ENCODE measurements at places on chromosomes 16 and 17. TPM values are rescaled to one million over a fixed set of nuclear protein-coding genes. Genes with fewer than 3 reads are reported as not detected.

Gene CORO1A
- total RNA-seq: 5.6 TPM

Gene HASPIN
- total RNA-seq: 7.8 TPM

Gene MEOX1
- total RNA-seq: not detected

Gene GRAPL
- total RNA-seq: 37.7 TPM

Gene CACNG1
- total RNA-seq: not detected

Gene AANAT
- total RNA-seq: not detected

Gene ZNF771
- 14.7 TPM for total RNA-seq

Gene TEX19
- total RNA-seq: under 0.01 TPM

Gene SEPTIN1
- total RNA-seq: not detected
